Chondrocyte (in vitro differentiated cells): ENCODE measurements at places on chromosomes 11 and 22. TPM values are rescaled to one million over a fixed set of nuclear protein-coding genes. Genes with fewer than 3 reads are reported as not detected.

The LSP1 gene
- total RNA-seq = 7.2 to 27.5 TPM (median 7.4 TPM) in 3 replicates

The KIAA1671 gene
- total RNA-seq = 27.5 to 36.6 TPM (median 28.5 TPM) in 3 replicates

The TREH gene
- not detected in 3 replicates for total RNA-seq

The LARGE1 gene
- 21.3 to 24.8 TPM (median 22.6 TPM) in 3 replicates for total RNA-seq

The TUBA8 gene
- 1.2 to 1.4 TPM (median 1.2 TPM) in 3 replicates for total RNA-seq

- no peak for DNase-seq
Measured at GRCh38 chr11:65726660-65727059, 6.1 kb upstream of the RNASEH2C start.

DNA sequence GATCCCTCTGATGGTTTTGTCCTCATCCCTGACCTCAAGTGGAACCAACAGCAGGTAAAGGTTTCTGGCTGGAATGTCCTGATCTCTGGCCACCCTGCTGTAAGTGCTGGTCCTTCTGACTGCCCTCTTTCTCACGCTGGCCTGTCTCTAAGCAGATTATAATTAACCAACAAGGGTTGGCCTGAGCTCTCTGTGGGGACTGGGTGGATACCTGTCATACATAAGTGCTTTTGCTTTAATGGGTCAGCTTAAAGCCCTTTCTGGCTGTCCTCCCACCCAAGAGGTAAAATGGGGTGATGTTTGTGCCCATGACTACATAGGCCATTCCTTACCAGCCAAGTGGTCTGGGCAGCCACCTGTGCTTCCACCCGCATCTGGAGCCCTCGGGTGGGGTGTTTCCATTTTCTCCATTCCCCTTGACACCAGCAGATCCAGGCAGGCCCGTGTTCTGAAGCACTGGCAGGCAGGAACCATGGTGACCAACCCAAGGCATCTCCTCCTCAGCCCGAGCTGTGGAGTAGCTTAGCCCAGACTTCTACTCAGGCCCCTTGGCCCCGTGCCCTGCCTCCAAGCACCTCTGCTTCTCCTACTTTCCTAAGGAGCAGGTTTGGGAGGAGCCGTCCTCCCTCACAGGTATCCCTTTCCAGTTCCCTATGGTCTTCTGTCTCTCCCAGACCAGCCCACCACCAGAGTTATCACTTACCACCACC is 17.0 kb upstream of the ST3GAL4 start:
- peak; percentile 76 for DNase-seq

DNA sequence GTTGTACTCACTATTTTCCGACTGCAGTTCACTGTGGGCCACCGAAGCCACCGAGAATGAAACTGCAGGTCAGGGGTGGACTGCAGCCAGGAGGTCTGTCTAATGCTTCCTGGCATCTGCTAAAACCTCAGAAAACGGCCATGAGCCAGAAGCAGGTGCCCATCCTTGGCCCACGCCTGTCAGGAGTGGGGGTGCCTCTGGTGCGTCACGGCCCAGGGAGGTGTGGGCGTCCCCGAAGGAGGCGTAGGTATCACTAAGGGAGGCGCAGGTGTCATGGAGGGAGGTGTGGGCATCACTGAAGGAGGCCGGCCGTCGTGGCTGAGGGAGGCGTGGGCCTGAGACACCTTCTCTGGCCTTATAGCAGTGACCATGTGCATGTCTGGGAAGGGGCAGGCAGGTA is 456.2 kb downstream of the TBC1D22A start:
- DNase-seq = no peak

DNA sequence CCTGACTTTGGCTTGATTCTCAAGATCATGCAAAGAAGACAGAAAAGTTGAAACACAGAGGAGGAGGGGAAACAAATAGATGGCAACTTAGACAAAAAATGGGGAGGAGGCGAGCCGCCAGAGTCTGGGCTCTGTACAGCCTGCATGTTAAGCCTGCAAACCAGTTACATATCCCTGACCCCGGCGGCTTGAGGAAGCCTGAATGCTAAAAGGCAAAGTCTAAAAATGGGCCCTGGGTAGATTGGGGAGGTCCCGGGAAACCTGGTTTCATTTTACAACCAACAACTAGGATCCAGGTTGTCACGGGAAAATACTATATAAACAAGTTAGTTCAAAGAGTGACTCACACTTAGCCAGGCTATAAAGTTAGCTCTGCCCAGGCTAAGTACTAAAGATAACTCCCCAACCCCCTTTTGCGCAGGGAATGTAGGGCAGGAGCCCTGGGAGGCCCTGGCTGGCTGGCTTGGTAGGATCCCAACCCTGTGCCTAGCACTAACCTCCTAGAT is 18.8 kb upstream of the ZBTB16 start:
- no peak for DNase-seq

- DNase-seq = no peak
Measured at GRCh38 chr22:30685178-30685577, 9.5 kb upstream of the OSBP2 start.

DNA sequence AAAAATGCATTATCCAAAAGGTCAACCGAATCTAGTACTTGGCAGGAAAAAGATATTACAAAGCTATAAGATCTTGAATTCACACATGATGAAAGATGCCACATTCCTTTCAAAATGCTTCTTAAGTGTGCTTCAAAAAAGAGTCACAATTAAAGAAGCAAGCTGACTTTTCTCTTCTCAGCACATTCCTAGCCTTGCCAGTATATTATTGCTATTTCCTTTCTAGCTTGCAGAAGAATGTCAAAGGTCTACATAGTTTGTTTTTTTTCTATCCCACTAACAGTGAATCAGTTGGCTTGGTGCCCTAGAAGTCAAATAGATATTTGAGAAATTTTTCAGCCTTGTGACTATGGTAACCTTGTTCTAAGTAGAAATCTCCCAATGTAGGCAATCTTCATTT is 56.8 kb downstream of the GUCY1A2 start:
- DNase-seq = no peak

DNA sequence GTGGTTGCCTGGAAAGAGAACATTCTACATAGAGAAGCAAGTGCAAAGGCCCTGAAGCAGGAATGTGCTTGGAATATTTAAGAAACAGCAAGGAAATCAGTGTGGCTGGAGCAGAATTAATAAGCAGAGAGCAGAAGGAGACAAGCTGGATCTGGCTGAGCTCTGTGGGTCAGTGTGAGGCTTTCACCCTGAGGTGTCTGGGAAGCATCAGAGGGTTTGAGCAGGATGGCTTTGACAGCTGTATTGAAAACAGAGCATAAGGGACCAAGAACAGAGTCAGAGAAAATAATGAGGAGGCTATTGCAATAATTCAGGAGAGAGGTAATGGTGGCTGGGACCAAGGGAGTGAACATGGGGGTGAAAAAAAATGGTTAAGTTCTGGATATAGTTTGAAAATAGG is 199.6 kb downstream of the NXPE2 start:
- DNase-seq = no peak

DNA sequence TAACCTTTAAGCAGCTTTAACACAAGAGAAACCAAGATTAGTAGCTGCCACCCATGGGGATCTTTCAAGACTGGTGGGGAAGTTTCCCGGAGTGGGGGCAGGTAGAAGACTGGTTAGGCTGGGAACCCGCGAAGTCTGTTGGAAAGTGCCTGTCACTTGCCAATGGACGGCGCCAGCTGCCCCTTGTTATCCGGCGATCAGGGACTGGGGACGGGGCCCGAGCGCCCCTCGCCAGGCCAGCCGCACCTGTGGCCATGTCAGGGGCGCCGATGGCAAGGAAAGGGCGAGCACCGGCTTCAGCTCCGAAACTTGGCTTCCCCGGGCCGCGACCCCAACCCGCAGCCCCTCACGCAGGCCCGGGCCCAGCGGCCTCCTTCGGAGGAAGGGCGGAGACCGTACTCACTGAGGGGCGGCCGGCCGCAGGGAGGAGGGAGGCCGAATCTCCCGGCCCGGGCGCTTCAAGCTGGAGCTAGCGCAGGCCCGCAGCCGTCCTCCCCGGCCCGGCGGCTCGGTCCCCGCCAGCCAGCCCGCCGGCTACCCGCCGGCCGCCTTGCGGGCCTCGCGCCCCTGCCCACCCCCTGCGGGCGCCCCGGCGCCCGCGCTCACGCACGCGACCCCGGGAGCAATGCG is 539 bp downstream of the EIF4ENIF1 start:
- no peak for DNase-seq

GRCh38 chr22:22884888-22885840 is 2.5 kb upstream of the IGLL5 start:
- DNase-seq = no peak

DNA sequence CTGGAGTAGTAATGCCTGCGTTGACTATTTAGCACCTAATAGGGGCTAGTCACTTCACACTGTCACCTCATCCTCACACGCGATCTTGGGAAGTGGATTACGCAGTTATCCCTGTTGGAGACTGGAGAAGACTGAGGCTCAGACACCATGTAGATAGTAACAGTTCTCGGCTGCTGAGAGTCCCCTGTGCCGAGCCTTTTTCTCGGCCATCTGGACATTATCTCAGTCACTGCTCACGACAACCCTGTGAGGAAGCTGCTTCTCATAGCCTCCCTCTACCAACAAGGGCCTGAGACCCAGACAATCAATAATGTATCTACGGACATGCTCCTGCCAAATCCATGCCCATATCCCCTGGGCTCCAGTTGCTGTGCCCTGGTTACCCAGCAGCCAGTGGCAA is 25.9 kb downstream of the SCUBE1 start:
- no peak for DNase-seq

DNA sequence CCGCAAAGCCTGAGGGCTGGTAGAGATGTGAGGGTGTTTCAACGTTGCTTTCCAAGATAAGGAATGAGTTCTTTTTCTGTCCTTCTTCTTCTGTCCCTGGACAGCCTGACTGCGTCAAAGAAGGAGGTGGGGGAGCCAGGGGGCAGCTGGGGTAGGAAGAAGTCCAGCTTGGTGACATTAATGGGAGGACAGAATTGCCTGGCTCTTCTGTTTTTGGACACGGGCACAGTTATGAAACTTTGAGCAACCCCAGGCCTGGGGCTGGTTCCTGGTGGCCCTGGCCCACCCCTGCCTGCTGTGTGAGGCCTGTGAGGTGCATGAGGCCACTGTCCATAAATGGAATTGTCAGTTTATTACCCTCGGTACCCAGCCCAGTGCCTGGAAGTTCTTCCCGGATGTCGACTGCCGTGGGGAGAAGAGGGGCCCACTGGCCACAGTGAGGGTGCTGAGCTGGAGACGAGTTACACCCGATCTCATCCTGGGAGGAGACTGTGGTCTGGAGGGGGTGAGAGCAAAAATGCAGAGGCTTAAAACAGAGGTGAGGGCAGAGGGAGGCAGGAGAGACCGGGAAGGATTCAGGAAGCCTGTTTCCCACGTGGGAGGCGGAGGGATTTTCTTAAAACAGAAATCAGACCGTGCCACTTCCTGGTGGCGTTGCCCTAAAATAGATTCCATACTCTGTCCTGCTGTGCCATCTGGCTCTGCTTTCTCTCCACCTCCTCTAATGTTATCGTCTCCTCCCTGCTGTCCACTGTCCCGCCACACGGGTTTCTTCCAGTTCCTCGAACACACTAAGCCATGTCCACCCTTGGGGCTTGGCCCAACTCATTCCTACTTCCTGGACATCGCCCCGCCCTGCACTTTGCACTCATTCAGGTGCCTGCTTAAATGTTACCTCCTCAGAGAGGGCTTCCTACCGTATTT is 59.7 kb upstream of the RASD2 start:
- DNase-seq = peak; percentile 58

DNA sequence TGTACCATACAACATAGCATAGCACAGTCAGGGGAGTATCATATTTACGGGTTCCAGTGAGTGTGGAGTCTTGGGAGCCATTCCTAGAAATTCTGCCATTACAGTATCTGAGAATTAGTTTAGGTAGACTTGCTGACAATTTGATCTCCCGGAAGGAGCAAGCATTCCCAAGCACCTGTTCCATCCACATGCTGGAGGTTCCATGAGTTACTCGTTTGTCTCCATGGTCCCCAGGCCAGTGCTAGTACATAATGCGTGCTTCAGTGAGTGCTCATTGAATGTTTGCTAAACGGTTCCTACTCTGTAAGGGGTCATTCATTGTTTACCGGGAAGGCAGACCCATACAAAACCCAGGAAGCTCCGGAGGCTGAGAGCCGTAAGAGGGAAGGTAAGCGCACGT is 27.4 kb upstream of the MYOD1 start:
- DNase-seq = no peak

- no peak for DNase-seq
Measured at GRCh38 chr22:41925783-41926460, 684 bp downstream of the TNFRSF13C start.

DNA sequence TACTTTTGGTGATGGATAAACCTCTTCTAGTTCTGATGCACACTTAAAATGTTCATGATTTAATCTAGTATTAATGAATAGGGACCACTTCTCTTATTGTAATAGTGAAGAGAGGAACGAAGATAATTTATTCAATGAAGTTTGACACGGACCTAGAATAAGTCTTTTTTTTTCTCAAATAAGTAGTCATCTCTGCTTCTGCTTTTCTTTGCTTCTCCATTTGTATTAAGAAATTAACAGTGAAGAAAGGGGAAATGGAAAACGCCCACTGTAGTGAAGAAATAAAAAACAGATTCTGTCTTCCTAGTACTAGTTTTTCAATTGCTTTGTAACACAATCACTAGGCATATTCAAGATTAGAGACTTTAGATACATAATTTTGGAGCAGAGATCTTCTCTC is 73.0 kb downstream of the CD44 start:
- no peak for DNase-seq

DNA sequence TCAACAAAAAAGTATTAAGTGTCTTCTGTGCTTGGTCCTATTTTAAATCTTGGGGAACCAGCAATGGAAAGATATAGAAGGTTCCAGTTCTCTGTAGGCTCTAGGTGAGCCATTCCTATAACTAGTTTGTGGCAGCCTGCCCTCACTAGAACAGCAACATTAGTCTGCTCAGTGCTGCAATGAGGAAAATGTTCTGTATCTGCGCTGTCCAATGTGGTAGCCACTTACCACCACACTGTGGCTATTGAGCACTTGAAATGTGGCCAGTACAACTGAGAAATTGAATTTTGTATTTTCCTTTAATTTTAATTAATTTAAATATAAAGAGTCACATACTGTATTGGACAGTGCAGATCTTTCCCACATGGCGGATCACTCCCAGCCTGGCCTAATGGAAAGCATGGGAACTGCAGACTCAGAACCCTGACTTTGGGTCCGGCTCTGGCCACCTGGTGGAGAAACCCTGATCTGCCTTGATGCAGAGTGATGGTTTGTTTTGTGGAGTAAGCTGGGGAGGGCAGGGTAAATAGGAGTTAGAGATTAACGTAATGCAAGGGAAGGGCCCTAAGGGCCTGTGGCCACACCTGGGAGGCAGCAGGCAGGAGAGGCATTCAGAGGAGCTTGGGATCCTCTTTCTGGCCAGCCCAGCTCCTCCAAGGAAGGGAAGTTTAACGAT is 101.0 kb downstream of the ME3 start:
- DNase-seq = no peak

DNA sequence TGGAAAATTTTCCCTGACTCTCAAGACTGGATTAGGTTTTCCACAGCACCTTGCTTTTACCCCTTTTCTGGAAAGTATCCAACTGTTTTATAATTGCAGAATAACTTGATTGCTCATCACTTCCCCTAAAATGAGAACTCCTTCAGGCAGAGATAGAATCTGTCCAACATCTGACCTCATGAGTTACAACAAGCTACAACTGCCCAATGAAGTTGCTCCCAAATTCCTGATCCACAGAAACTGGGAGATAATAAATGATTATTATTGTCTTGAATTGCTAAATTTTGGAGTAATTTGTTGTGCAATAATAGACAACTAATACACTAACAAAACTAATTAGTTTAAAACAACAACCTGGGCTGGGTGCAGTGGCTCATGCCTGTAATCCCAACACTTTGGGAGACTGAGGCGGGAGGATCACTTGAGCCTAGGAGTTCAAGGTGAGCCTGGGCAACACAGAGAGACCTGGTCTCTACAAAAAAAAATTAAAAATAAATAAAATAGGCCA is 10.0 kb upstream of the CCDC83 start:
- DNase-seq = no peak
